ENCODE measurements at places on chromosomes 4 and X.

DNA sequence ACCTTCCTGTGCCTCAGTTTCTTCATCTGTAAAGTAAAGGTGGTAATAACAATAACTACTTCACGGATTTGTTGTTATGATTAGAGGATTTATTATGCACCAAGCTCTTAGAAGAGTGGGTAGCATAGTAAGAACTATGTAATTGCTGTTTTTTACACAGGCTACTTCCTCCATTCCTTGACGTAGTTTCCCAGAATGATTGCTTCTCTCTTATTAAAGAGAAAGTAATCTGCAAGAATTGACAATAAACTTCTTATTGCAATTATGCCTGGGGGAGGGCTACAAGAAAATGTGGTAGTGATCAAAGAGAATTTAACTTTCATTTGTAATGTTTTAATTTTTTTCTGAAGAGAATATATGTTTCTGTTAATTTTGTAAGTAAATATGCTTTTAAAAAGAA lies 238.7 kb downstream of the GASK1B start:
- no peak for DNase-seq

DNA sequence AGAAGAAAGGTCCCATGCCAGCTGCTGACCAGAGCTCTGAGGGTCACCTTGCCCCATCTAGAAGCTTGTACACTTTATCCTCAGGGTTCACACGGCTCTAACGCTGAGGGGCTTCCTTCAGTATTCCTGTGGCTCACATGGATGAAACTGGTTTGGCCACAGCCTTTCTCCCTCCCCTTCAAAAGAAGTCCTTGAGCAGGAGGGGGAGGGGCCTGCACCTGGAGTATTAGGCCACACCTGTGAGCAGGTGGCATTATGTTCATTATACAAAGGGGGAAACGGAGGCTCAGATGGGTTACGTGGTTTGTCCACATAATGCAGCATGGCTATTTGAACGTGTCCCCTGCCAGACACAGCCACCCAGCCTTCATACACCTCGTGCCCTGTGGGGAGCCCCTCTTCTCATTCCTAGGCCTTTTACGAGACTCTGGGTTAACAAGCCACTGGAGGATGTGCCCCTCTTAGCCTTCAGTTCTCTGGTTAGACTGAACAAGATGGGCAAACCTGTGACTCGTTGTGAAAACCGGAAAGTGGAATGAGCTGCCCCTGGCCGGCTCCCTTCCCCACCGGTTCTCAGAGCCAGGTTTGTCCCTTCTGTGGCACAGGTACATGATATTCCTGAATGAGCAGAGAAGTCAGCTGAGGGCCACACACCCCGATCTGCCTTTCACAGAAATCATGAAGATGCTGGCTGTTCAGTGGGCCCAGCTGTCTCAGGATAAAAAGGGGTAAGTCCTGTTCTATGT lies 27.2 kb upstream of the JAKMIP1 start:
- DNase-seq, result no peak

GRCh38 chr4:137307806-137308205 lies 224.5 kb downstream of the PCDH18 start:
- no peak for DNase-seq

DNA sequence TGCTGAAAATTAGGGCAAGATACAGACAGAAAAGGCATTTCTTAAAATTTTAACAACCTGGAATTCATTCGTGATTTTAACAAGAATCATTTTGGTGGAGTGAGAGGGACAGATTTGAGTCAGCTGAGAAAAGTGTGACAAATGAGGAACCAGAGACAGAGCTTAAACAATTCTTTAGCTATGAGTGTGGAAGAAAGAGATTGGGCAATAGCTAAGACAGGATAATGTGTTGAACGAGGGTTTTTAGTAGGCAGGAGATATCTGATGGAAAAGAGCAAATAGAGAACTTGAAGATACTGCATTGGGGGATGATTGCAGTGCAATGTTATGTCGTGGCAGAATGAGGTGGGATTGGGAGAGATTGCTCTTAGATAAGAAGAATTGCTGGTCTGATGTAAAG lies 164.2 kb upstream of the SPRY1 start:
- no peak for DNase-seq

DNA sequence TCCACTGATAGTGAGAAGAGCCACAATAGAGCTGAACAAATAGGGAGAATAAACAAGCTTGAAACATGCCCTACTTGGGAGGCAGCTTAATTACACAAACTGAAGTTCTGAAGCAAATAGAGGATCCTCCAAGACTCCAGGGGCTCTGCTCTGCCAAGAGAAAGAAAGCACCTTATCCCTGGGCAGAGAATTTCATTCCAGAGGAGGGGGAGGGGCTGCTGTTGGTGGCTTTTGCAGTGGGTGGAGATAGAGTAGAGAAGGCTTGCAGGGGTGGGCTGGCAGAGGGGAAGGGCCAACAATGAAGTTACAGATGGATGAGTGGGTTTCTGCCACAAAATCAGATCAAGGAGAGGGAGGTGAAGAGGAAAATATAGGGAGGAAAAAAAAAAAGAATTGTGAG lies 1.0 kb upstream of the LPAR4 start:
- DNase-seq, result no peak

DNA sequence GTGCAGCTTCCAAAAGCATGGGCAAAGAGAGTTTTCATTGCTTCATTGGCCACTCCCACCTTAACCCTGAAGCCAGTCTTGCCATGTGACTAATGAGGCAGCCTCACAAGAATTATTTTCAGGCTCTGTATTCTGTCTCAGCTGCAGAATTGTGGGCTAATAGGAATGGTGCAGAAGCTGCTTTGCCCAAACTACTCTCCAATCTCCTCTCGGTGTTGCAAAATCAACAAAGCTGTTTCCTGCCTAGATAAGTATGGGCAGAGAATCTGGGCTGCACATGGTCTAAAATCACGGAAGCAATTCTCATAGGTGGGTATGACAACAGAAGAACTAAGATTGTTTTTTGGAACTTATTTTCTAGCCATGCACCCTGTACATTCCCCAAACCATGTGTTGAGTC lies 31.4 kb downstream of the PPP1R2C start:
- DNase-seq, result no peak

- DNase-seq, result no peak
These were observed 444.6 kb downstream of the IL15 start for GRCh38 chr4:142081025-142081424.

DNA sequence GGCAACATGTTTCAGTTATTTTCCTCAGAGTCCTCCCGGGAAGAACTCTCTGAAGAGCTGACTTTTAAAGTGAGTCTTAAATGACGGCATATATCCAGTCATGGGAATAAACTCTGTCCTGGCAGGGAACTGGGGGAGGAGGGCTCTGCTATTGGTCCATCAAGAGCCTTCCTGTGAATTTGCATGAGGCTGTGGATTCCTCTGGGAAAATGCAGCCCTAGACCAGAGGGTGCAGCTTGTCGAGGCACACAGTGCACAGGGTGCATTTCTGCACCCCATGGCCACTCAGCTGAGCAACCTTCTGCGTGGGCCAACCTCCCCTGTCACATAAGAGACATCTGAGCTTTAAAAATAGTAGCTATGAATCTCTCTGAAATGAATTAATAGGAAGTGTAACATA lies 360.0 kb downstream of the GALNTL6 start:
- DNase-seq, result no peak

GRCh38 chr4:7429069-7429416 lies 5.7 kb downstream of the PSAPL1 start:
- no peak for DNase-seq

DNA sequence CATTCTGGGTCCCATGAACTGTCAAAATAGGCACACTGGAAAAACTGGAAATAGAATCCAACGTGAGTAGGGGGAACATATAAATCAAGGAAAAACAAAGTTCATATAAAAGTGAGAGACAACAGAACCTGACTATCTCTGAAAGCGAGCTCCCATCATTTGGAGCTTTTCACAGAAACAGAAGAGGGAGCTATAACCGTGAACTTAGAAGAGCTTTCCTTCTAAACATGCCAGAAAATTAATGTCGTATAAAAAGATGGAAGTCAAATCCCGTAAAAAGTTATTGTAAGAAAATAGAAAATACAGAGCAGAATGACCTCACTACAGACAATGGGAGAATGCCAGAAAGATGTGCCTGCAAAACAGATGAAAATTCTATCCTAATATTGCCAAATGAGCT lies 23.9 kb upstream of the HSD17B10 start:
- DNase-seq, result no peak

- DNase-seq, result no peak
These were observed 68.7 kb upstream of the PCDH19 start for GRCh38 chrX:100478714-100479306.

- DNase-seq, result no peak
These were observed 73.6 kb downstream of the SNX25 start for GRCh38 chr4:185282968-185283367.

DNA sequence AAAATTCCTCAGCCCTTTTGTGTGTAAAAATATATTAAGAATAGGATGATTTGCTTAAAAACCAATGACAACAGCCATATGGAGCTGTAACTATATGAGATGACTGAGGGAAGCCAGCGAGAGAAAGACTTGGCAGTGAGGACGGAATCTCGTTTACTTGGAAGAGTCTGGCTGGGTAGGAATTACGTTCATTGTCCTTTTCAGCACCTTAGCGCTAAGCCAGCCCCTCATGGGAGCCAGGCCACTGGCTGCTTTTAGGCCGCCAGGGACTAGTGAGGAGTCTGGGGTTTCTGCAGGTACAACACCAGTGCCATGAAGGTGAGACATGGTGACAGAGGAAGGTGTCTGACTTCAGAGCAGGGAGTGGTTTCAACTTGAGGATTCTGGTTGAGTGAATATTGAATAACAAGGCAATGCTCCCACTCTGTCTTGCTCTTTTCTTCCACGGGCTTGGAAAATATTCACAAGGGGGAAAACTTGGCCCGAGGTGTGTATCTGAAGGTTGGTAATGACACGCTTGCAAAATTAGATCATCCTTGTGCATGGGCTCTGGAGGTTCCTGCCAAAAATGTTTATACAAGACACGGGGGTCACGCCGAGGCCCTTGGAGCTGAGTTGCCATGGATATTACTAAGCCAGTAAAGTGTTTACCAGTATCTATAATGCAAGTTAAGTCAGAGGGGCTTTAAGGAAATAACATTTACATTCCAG lies 17.4 kb downstream of the KLF3 start:
- no peak for DNase-seq

GRCh38 chrX:20139966-20140365 lies 1.7 kb downstream of the EIF1AX start:
- DNase-seq, result no peak

DNA sequence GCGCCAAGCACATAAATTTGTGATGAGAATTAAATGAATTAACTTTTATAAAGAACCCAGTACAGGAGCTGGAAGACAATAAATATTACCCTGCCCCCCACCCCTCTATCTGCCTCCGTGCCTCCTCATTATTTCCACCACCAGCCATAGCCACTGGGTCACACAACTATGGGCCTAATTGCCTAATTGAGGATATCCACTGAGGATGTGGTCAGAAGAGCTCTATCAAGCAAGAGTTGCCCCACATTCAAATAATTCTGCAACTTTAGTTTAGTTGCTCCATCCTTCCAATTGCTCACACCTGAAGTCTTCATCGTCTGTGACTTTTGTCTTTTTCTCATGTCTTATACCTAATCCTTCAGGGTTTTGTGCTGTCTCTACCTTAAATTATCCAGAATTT lies 9.5 kb upstream of the CXCL8 start:
- no peak for DNase-seq

DNA sequence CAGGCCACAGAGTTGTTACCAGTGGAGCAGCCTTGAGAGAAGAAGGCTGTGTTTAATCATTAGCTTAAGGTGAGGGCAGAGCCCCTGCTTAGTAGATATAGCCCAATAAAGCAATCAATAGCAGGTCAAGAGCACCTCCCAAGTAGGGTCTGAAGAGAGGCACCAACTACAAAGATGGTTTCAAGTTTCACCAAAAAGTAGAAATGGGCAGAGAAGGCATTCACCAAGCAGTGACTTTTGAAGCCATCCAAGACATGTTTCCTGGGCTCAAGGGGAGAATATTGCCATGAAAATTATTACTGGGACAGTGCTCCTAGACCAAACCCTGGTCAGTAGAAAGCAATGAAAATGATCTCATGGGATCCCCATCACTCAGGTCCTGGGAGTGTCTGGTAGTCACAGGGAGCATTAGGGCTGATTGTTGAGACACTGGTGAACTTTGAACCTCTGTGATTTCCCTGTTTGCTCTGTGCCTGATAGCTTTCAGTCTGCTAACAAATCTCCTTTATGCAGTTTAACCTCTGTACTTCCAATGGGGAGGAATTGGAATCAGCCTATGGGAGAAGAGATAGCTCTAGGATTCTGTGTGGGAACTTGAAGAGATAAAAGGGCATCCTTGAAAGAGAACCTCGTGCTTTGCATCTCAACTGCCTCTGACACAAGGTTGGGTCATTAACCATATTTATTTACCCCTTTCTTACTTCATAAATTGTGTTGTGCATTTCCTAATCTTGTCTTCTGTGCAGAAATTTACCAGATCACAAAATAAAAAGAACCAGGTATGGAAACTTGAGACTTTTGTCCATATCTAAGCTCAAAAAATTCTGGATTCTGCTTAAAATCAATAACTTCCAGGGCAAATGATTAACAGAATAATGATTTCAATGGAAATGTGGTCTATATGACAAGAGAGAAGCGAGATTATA lies 9.3 kb upstream of the OTC start:
- DNase-seq, result no peak

GRCh38 chr4:138761638-138762220 lies 253.9 kb upstream of the NOCT start:
- DNase-seq, result no peak

Measured in cerebellar nuclear complex (tissue), 1 donor.